Fibroblast of pulmonary artery (primary cell): ENCODE measurements at places on chromosomes 1 and 21.

- no peak for DNase-seq
These were observed 2.2 kb upstream of the YBX1 start for GRCh38 chr1:42680055-42680454.

- DNase-seq = peak; percentile 38
These were observed 12.5 kb downstream of the QSOX1 start for GRCh38 chr1:180167021-180167701.

- DNase-seq = no peak
These were observed 19.5 kb downstream of the DYRK3 start for GRCh38 chr1:206654828-206655227.

DNA sequence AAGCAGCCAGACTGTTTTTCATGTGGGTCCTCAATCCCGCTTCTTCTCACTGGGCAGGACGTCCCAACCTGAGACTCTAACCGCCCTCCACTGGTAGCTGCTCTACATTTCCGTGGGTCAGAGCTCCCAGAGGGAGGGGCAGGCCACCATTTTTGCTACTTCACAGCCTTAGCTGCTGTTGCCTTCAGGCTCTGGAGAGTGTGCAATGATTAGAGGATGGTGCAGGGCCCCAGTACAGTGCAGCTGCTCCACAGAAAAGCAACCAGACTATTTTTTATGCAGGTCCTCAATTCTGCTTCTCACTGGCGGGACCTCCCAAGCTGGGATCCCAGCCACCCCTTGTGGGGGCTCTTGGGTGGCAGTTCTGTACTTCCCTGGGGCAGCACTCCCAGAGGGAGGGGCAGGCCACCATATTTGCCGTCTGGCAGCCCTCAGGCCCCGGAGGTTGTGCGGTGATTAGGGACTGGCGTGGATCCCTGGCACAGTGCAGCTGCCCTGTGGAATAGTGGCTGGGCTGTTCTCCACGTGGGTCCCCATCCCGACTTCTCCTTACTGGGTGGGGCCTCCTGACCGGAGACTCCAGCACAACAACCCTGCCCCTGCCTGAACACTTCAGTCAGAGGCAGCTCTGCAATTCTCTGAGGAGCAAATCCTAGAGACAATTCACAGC lies 647.6 kb upstream of the PKN2 start:
- no peak for DNase-seq

DNA sequence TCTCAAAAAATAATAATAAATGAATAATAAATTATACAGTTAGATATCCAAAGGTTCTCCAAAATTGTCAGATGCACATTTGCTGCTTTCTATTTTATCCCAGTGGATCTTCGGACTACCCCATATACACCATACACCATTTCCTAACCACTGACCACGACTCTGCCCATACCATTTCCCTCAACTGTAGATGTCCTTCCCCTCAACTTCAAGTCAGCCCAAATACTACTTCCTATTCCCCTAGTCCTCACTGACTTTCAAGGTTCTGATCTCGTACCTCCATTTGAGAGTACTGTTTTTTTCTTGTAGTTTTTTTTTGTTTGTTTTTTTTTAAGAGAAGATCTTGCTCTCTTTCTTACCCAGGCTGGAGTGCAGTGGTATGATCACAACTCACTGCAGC lies 19.6 kb downstream of the EIF4G3 start:
- no peak for DNase-seq

GRCh38 chr1:53038566-53038965 lies 23.4 kb upstream of the PODN start:
- no peak for DNase-seq

- DNase-seq = no peak
These were observed 6.9 kb upstream of the CBR3 start for GRCh38 chr21:36127977-36128376.

DNA sequence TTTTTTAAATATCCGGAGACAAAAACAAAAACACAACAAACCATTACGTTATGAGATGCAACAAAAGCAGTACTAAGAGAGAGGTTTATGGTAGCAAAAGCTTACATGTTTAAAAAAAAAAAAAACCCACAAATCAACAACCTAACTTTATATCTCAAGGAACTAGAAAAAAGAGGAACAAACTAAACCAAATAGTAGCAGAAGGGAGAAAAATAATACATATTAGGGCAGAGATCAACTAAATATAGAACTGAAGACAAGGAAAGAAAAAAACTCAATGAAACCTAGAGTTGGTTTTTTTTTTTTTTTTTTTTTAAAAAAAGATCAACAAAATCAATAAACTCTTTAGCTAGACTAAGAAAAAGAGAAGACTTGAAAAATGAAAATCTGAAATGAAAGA lies 34.9 kb downstream of the ZNF644 start:
- no peak for DNase-seq

DNA sequence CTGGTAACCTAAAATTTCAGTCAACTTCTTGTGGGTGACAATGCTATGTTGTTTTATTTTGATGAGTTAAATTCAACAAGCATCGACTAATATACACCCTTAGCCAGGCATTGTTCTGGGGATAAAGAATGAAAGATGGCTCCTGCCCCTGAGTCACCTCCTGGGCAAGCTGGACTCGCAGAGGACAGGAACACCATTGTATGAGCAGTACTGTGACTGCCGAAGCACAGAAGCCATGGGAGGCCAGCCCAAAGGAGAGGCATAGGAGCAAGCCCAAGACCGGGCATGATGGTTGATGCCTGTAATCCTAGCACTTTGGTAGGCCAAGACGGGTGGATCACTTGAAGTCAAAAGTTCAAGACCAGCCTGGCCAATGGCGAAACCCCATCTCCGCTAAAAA lies 555.2 kb downstream of the OMA1 start:
- no peak for DNase-seq

DNA sequence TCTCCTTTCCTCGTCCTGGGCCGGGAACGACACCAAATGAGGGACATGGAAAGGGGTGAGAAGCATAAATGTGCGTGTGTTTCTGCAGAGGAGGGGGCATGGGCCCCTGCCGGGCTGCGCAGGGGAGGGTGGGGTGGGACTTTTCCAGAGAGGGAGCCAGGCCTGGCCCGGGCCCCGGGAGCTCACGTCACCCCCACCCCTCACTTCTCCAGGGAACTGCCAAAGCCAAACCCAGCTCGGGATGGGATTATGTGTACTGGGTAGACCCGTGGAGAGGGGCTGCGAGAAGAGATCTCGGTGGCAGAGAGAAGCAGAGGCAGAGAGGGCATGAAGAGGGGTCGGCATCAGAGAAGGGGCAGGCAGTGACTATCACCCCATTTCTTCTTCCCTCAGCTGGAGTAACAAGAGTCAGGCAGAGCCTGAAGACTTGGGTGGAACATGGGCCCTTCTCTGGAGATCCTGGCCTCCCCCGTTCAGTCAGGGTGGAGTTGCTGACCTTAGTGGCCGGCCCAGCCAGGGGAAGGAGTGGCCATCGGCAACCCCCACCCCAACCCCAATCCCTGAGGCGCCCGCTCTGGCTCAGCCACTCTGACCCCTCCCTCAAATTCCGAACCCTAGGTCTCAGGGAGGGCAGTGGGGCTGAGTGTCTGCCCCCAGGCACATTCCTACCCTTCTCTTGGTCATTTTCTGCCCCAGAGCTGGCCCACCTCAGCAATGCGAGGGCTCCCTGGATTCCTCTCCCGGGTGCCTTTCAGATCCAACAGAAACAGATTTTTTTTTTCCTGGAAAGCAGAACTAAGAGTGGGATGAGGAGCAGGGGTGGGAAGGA lies 1.2 kb downstream of the ADAMTSL4 start:
- DNase-seq = no peak

- DNase-seq = no peak
These were observed 44.0 kb downstream of the URB1 start for GRCh38 chr21:32348604-32349332.

DNA sequence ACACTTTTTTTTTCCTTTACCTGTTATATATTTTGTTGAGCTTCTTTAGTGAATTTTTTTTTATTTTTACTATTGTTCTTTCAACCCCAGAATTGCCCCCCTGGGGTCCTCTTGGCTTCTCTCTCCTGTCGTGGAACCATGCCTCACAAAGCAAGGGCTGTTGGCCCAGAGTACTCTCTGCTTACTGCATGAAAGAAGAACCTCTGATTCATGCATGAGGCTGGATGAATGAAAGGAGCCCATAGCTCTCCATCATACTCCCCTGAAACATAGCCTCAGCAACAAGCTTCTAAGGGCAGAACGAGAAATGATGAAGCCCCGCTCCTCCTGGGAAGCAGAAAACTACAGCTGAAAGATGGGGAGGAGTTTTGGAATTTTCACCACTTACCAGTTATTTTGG lies 1441.0 kb downstream of the BRINP3 start:
- no peak for DNase-seq

GRCh38 chr1:101257500-101258325 lies 20.9 kb downstream of the S1PR1 start:
- no peak for DNase-seq

DNA sequence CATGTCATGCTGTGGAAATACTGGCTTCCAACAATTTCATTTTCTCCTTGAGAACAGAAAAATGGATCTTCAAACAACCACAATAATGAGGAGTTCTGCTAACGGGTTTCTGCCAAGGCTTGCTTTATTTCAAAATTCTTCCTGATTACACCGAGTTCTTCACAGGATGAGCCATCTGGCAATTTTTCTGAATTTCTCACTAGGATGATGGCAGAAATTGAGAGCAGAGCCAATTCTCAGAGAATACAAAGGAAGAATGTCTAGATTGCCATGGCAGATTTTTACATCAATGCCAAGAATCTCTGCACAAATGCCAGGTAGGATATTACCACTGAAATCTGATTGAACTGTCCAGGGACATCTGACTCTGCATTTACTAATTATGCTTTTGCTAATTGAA lies 619.0 kb upstream of the CHRM3 start:
- DNase-seq = no peak
